Activated T-cell treated with anti-CD3 and anti-CD28 coated beads, Interleukin-2, amount 50 U/mL, for 4 hours (primary cell): ENCODE measurements at places on chromosomes 3 and 15.

- DNase-seq, result no peak
These were observed 150.5 kb upstream of the NPHP3 start for GRCh38 chr3:132872711-132873110.

DNA sequence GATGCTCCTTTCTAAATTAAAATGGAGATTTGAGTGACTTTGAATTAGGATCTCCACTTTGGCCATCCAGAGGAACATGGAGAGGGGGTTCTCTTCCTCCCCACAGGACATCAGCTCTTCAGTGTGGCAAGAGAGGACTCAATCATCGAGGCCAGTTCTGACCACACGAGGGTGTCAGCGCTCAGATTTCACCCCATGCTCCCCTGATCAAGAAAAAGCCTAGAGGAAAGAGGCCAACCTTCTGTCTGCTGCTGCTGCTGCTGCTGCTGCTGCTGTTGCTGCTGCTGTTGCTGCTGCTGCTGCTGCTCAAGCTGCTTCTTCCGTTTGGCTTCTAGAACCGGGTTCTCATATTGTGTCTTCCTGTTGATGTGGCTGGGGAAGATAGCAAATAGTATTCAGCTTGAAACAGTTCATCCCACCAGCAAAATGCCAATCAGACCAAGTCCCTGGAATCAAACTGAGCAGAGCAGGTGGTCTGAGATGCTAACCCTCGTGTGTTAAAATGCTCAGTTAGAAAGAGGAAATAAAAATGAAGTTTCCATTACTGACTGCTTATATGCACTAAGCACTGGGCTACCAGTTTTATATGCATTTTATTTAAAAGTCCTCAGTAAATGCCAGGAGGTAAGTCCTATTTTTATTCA lies 599.0 kb downstream of the MAGI1 start:
- no peak for DNase-seq

DNA sequence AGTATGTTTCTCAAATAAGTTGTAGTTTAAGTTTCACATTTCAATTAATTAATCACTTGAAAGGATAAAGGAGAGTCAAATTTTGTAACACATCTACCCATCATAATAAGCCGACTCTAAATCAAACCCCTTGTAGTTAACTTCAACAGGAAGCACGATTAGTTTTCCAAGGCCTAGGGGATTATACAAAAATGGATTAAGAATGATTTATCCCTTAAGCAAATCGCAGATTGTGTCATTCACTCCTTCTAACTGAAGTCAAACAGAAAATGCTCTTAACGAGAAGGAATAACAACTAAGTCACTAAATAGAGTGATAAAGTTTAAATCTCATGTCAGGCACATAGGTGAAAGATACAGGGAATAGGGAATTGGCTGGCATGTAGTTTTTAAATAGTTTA lies 792.8 kb downstream of the ZPLD1 start:
- DNase-seq, result no peak

DNA sequence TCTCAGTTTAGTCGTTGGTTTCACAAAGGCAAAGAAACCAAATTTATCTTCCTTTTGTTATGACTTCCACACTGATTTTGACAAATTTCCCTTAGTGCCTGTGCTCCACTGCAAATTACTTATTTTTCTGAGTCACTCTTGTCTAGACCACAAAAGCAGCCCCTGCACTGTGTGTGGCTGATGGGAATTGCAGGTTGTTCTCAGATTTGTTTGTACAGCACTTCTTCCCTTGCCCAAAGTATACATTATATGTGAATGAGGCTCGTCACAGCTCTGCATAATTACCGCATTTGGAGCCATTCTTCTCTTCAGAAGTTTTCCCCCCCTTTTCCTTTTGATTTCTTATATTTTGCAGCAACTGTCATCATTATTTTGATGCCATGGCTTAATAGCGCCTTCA lies 354.2 kb upstream of the IL12A start:
- no peak for DNase-seq

GRCh38 chr3:110593749-110594148 lies 477.9 kb upstream of the NECTIN3 start:
- DNase-seq, result no peak

DNA sequence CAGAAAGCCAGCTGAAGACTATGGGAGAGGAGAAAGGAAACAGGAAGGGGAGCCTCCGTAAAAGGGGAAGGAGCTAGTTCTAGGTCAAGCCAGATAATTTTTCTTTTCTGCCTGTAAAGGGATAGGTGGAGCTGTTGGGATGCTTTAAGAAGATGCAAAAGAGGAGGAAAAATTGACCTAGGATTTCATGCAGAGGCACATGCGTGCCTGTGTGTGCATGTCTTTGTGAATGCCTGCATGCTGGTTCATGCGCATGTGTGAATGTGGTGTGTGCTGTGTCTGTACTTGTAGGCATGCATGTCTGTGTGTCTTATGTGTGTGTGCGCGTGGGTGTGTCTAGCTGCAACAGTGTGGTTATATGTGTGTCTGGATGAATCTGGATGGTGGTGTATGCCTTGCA lies 27.3 kb downstream of the CCDC33 start:
- DNase-seq, result no peak

GRCh38 chr15:74365598-74366445 lies 1.6 kb downstream of the CYP11A1 start:
- no peak for DNase-seq

- no peak for DNase-seq
These were observed 60.7 kb upstream of the RAB6B start for GRCh38 chr3:133956353-133956752.

GRCh38 chr15:96268442-96269204 lies 61.9 kb upstream of the NR2F2 start:
- DNase-seq, result no peak

DNA sequence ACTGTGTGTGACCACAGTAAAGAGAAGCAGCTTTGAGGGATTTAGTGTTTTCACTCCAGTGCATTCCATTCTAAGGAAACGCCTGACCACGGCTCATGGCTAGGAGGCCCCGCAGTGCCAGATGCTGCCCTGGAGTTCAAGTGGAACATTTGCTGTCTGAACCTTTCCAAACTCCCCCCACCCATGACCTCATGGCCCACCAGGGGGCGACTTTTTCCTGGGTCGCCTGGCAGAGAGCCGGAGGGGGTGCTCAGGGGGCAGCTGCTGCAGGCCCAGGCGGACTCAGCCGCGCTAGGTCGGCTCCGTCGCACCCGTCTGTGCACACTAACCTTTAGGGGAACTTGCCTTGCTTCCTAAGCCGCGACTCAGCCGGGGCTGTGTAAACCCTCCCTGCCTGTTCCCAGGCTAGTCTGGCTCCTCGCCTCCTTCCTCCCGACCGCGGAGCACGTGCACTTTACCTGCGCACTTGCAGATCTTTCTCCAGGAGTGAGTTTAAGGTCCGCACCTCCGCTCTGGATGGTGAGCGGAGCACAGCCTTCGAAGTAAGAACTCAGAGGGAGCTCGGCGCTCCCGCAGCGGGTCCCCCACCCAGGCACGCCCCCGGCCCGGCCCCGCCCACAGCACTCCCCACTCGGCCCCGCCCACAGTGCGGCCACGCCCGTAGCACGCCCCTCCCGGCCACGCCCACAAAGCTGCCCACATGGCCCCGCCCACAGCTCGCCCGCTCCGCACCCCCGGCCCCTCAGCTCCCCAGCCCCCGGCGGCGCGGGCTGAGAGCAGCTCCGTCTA lies at the start of gene OCA2:
OCA2 (minus strand) TSS at position 550 of the 789 bp plus-strand sequence. CDS start 17,441 bp downstream, outside the sequence.
- peak; percentile 56 for DNase-seq

- DNase-seq, result no peak
These were observed 12.1 kb downstream of the FNDC3B start for GRCh38 chr3:172051310-172051956.

DNA sequence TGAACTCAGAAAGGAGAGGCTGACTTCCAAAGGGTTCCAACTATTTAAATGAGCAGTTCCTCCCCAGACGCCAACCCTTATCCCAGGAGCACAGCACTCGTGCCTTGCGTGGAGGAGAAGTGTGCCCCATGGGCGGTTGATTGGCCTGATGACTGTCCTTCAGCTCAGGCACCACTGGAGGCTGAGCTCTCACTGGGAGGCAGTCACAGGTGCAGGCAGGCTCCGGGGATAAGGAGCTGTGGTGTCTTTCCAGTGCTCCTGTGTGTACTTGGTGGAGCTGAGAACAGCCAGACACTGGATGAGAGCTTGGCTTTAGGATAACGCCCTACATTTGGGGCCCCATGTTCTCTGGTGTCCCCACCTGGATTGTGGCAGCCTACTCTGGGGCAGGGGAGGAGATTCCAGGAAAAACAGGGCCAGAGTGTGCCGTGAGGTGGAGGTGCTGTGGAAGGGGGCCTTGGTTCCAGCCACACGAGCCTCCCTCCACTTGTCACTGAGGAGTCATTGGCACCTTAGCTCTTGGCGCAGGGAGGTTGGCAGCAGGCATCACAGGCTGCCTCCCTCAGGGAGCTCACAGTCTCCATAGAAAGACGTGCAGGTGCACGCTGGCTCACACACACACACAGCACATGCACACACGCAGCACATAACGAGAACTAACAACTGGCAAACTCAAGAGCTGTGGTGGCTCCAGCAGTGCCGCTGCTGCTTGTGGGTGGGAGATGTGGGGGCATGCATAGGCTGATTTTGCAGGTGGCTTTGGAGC lies 22.7 kb upstream of the EPHB3 start:
- no peak for DNase-seq

DNA sequence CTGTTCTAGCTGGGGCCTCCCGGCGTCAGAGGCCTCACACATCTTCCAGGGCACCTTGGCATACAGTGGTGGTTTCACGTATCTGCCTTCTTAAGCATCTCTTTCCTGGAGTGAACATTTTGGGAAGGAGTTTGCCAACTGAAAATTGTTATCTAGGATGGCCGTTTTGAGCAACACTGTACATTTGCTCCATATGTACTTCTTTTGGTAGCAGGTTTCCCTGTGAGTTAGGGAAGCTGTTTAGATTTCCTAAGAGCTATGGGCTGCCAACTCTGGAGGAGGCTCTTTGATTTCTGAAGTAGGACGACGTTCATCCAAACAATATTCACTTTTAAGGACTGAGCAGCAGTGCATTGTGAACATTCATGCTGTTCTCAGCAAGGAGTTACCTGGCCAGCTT lies 665.9 kb downstream of the SQOR start:
- no peak for DNase-seq

GRCh38 chr3:64501298-64501906 lies 186.4 kb downstream of the ADAMTS9 start:
- no peak for DNase-seq

GRCh38 chr3:172993412-172993811 lies 147.6 kb downstream of the SPATA16 start:
- DNase-seq, result no peak
